ENCODE measurements at places on chromosomes 1 and 21. TPM values are rescaled to one million over a fixed set of nuclear protein-coding genes. Genes with fewer than 3 reads are reported as not detected.

DNA sequence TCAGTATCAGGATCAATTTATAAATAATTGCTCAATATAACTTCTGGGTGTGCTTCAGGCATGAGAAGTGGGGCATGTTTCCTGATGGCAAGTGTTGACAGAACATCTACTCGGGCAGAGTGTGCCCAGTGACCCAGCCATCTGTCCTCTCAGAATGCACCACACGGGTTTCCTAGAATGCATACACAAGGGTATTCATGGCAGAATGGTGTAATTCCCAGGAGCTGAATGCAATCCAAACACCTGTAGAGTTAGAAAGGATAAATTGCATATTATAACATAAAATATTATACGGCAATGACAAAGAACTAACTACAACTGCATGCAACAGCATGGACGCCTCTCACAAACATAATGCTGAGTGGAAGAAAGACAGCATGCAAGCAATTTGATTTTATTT lies 391.9 kb downstream of the SIPA1L2 start:
- DNase-seq: no peak

The GBP3 gene
- total RNA-seq: 35.2 TPM

DNA sequence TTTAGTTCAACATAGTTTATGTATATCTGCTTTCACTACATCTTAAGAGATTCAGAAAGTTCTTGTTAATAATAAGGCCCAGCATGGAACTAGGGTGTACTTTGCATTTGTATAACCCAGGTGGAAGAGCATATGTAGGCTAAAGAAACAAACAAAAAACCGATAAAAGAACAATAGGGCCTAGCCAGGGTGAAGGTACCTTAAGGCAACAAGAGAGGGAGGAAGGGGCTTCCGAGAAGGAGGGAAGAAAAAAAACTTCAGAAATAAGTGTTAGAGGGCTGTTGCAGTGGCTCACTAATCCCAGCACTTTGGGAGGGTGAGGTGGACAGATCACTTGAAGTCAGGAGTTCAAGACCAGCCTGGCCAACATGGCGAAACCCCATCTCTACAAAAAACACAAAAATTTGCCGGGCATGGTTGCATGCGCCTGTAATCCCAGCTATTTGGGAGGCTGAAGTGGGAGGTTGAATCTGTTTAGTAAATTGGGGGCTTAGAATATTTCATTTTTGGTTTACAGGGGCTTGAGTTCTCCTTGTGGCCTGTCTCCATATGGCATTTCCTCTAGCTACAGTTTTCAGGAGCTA lies 4.7 kb upstream of the SPATA45 start:
- no peak for DNase-seq

The KLF17 gene
- not detected for total RNA-seq

DNA sequence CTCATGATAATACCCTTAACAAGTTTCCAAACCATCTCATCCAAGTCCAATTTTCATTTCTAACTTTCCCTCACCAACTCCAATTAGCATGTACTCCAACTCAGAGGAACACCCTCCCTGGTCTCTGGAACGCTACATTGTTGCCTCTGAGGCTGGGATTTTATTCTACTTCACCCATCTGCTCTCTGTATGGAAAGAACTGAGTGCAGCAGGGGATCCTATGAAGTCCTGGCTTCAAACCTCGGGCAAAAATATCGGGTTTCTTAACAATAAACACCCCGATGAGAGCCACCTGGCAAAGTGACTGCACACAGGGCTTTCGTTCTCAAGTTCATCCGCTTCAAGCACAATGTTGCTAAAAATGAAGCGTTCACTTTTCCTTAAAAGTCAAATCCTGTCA lies 99.6 kb downstream of the CRB1 start:
- no peak for DNase-seq

DNA sequence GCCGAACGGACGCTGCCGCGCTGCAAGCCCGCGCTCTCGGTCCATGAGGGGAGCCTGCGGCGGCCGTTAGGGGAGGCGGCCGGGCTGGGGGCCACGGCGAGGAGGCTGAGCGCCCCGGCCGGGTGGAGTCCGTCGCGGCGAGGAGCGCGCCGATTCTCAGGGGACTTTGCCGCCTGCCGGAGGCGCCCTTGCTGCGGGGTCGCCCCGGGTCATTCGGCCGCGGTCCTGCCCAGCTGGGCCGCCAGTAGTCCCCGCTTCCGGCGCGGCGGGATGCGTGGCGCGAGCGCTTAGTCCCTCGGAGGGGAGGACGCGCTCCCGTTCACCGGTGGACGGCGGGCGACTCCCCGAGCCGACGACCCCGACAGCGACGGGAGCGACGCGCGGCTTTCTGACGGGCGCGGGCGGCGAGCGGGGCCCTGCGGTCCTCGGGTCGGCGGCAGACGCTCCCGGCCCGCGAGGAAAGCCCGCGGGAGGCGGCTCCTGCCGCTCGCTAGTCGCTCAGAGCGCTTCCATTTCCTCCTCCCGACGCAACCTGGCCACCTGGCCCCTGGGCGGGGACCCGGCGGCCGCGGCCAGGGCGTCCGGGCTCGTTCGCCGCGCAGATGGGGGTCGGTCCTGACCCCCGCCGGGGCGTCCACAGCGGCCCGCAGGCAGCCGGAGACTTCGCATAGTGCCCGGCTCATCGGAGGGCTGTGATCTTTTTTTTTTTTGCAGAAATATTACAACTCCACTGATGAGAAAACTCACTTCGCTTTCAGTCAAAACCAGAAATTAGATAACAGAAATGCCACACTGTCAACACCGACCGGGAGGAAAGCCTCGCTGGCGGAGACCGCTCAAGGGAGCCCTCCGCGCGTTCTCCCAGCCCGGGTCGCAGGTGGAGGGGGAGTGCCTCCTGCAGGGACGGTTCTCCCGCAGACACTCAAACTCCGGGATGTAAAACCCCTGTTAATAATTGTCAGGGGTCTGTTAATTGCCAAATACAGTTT lies 641 bp upstream of the ZBTB21 start:
- DNase-seq: no peak

The DMAP1 gene
- total RNA-seq: 49.4 TPM

The SNX7 gene
- total RNA-seq: 54.0 TPM

GRCh38 chr1:205570173-205570501 lies 61.7 kb downstream of the ELK4 start:
- DNase-seq: no peak

The CFAP141 gene
- not detected for total RNA-seq

DNA sequence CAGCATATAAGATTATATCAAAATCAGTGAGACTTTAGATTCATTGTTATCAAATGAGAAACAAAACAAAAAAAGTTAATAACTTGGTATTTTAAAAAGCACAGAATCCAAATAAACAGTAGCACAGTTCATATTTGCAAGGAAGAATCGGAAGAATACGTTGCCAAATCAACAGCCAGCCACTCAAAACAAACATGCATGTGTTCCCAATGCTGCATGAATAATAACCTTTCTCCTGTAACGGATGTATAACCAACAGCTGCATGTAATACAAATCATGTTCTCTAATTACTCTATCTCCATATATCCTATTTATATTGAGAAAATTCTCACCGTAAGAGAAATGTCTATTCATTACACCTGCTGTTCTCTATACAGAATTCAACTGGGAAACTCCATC lies 98.9 kb upstream of the FOXD3 start:
- no peak for DNase-seq

DNA sequence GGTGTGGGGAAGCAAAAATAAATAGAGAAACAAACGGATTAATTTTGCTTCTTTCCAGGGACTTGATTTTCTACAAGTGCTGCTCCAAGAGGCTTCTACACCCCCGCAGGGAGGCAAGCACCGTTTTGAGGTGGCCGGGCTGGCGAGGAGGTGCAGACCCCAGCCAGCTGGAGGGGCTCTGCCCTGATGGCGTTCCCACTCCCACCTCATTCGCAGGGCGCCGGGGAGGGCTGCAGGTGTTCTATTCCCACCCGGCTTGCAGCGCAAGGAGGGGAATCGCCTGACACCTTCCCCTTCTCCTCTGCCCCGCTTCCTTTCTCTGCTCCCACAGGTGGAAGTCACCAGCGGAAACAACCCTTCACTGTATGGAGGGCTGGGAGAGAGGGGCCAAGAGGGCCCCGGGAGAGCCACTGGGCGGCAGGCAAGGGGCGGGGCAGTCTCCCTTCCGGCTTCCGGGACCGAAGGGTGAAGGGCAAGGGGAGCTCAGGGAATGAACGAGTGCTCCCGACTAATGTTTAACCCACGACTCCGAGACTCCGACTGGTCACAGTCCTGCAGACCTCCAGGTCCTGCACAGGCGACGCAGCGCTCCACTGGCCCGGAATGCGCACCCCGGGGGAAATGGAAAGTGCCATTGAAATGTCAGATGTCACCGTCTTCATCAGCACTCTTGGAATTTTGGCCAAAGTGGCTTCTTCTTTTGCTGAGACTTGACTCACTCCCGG lies 29.1 kb downstream of the TEX35 start:
- DNase-seq: peak; percentile 25

Data from epithelial cell of proximal tubule (primary cell).